Common myeloid progenitor, CD34-positive (primary cell): ENCODE measurements at places on chromosomes 12 and 14.

DNA sequence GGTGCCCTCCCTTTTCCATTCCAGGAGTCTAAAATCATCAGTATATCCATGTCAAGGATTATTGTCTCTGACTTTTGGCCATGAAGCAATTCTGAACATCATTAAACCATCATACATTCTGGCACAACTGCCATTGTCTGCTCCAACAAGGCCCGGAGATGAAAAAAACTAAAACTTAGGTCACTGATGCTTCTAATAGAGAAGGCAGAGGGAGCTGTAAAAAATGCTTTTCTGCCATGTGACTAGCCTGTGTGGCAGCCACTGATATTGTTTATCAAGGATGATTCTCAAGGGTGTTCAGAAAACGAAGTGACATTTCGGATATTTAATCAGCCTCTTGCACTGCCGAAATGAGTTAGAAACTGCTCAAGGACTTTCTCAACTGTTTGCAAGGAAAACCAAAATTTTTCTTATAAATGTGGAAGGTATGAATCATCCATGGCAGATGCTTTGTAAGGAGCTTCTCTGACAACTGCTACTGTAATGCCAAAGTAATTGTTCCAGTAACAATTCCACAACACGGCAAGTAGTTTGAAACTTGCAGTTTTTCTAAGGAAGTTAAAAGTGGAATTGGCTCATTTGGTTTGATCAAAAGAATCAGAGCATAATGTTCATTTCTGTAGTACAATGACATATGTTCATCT lies 1076.5 kb upstream of the FLRT2 start:
- DNase-seq = no peak

- no peak for DNase-seq
Measured at GRCh38 chr12:59388694-59389093, 207.1 kb upstream of the SLC16A7 start.

DNA sequence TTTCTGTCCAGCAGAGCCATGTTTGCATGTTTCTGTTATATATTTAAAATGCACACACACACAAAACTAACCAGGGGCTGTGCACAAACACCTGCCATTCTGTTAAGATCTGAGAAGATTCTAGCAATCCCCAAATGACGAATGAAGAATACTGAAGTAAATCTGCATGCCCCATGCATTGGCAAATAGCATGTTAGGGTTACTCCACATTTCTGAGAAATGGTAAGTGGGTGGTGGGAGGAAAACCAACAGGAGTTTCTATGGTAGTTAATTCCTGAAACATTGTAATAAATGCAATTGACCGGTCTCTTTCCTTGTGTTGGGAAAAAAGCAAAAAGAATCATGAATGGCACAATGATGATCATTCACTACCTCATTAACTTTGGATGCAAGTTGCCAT lies 318.0 kb downstream of the BCAT1 start:
- no peak for DNase-seq

DNA sequence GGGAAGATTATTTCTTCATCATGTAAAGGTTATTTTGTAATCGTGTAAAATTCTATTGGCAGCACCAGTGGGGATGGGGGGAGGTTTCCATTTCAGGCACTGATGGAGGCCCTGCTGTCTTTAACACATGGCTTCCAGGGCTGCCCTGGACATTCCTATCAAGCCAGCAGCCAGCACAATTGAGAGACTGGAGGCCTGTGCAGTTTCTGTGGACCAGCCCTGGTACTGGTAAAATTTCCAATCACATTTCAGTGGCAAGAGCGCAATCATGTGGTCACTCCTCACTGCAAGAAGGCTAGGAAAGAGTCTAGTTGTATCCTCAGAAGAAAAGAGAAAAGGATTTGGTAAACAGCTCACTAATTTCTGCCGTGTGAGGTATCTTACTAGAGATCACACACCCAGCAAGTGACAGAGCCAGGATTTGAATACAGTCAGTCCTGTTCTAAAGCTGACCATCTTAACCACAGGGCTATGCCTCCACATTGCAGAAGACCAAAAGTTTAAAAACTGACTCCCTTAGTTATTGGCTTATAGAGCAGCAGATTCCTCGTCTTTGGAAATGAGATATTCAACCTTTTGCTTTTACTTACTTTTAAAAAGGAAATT lies 179.4 kb upstream of the ARHGAP5 start:
- no peak for DNase-seq

DNA sequence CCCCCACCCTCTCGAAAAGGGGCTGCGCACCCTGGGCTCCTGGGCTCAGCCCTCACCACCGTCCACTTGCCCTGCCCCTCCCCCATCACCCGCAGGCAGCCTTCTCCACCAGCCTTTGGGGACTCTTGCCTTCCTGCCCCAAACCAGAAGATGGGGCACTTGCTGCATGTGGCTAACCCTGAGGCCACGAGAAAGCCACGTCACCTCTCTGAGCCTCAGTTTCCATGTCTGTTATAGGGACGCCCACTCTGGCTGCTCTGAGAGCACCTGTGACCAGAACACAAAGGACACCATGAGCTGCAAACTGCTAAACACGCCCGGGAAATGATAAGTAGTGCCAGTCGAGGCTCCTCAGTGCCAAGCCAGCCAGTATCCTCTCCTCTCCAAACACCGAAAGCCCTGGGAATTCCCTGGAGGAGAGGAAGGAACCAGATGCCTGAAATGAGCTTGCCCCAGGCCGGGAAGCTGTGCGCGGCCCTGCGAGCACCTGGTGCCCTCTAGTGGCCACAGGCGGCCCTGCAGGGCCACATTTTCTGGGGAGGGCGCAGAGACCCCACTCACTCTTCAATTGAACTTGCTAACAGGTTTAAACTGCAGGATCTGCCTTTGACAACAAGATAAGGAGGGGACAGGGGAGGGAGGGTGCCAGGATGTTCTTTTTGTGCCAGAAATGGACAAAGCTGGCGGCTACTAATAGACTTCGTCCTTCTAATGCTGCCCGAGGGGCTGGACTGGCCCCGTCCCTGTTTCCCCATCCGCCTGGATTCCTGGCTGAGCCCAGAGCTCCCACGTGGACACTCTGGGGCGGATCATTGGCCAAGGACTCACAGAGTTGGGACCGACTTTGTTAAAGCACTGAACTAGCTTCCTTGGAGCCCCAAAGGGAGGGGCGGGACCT lies 10.2 kb upstream of the SERPINA9 start:
- DNase-seq = peak; percentile 14

- peak; percentile 56 for DNase-seq
Measured at GRCh38 chr14:31229638-31230572, 22.3 kb upstream of the HECTD1 start.

- no peak for DNase-seq
Measured at GRCh38 chr14:99363616-99364290, 91.8 kb upstream of the BCL11B start.

DNA sequence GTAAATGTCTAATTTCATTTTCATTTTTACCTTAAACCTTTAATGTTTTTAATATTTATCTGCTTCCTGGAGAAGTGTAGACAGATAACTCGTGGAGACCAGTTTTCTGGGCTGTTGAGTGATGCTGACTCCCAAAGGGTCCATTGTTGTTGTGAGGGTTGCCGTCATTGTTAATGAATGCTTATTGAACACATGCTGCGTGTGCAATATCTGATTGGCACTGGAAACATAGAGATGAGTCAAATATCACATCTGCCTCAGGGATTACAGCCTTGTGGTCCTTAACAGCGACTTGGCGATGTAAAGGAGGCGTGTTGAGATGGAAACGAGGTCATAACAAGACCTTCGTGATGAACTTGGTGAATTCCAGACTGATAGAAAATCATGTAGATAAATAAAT lies 85.9 kb downstream of the FBXW8 start:
- no peak for DNase-seq

GRCh38 chr14:64604001-64604400 lies 54.2 kb downstream of the PPP1R36 start:
- DNase-seq = no peak

GRCh38 chr12:2291182-2291832 lies 238.5 kb downstream of the CACNA1C start:
- DNase-seq = peak; percentile 57

- DNase-seq = no peak
Measured at GRCh38 chr12:69616025-69616424, 5.3 kb upstream of the LRRC10 start.

DNA sequence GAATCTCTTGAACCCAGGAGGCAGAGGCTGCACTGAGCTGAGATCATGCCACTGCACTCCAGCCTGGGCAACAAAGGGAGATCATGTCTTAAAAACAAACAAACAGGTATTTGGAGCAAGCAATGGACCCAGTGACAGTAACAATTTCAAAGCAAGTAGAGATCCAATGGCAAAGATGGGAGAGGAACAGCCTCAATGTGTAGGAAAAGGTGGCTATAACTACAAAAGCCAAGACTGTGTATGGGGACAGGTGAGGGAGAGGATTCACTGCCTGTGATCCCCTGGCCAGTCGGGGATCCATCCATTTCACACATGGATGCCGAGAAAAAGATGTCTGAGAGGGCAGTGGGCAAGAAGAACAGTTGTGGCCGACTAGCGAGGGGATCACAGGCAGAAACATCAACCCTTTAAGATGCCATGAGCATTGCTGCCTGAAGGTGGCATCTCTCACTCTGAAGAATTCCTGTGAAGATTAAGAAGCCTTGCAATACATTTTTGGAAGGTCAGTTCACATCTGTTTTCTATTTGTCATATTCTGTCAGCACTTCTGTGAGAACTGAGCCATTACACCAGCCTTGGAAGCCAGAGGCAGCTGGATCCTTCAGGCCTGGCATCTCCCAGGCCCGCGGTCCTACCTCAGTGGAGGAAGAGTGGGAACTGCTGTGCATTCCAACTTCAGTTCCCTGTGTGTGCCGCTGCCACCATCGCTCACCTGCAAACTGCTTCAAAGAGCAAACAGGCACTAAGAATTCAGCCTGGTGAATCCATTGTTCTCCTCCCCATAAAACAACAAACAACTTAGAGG lies 54.5 kb upstream of the FRS2 start:
- peak; percentile 39 for DNase-seq

DNA sequence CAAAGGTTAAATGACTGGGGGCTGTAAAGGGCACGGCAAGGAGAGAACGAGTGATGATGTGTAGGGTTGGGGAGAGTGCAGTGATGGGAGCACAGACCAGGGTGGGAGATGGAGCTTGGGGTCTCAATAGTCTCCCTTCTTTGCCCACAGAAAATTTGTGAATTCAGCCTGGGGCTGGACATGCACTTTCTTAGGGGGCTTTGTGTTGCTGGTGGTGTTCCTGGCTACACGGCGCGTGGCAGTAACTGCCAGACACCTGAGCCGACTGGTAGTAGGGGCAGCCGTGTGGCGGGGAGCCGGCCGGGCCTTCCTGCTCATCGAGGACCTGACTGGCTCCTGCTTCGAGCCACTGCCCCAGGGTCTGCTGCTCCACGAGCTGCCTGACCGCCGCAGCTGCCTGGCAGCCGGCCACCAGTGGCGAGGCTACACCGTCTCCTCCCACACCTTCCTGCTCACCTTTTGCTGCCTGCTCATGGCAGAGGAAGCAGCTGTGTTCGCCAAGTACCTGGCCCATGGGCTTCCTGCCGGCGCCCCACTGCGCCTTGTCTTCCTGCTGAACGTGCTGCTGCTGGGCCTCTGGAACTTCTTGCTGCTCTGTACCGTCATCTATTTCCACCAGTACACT lies 1.7 kb downstream of the FITM1 start:
- no peak for DNase-seq

DNA sequence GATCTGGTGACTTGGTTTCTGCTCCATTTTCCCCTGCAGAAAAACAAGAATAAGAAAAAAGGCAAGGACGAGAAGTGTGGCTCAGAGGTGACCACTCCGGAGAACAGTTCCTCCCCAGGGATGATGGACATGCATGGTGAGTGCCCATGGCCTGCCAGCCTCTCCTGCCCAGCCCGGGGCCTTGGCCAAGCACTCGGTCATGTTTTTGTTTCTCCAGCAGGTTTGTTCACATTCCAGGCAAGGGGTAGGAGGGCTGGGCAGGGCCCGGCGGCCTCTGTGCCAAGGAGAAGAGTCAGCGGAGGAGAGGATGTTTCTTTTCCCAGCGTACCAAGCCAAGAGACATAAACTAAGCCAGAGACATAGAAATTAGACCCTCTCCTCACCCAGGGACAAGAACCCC lies 13.6 kb downstream of the BCL7A start:
- DNase-seq = no peak

DNA sequence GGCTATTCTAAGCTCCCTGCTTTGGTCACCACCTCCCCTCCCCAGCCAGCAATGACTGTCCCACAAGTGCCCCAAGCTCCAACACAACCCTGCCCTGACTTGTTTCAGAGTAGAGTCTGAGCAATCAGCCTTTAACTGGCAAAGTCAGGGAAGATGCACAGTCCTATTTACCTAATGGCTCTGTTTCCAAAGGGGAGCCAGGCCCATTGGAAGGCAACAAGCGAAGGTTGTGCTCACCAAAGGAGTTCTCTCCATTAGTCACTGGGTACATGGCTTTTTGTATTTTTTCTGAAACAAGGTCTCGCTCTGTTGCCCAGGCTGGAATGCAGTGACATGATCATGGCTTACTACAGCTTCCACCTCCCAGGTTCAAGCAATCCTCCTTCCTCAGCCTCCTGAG lies 267.1 kb upstream of the CRY1 start:
- DNase-seq = no peak

DNA sequence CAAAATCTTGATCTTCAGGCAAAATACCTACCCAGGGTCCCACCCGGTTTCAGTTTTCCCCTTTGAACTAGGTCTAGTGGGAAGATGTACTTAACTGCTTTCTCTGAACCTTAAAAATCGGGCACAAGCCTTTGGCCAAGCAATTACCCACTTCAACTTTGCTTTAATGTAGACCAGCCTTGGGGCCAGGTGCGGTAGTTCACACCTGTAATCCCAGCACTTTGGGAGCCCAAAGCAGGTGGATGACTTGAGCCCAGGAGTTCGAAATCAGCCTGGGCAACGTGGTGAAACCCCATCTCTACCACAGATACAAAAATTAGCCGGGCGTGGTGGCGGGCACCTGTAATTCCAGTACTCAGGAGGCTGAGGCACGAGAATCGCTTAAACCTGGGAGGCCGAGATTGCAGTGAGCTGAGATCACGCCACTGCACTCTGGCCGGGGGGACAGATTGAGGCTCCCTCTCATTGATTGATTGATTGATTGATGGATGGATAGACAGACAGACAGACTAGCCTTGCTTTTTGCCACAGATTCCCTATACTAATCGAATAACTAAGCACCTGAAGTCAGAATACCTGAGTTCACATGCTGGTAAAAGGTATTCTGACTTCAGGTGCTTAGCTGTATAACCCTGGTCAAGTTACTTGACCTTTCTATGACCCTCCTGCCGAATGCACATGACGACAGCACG lies 1.9 kb downstream of the CLIP1 start:
- no peak for DNase-seq

GRCh38 chr14:32656601-32657000 lies 282.1 kb upstream of the NPAS3 start:
- no peak for DNase-seq

DNA sequence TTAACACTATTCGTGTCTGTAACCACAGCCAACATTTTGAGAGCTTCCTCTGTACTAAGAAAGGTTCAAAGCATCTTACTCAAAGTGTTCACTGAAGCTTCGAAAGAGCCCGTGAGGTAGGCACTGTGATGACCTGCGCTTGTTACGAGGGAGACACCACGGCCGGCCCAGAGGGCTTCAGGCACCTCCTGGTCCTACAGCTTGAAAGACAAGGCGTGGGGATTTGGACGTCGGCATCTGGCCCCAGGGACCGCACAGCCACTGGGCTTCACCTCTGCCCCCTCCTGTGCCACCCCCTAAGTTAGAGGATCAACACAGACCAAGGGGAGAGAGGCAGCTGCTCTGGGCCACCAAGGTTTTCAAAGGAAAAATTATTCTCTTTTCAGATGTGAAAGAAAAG lies 75.6 kb downstream of the RIMBP2 start:
- DNase-seq = no peak
